Thymus (tissue), 14 donors: ENCODE measurements at places on chromosomes 5 and 9.

DNA sequence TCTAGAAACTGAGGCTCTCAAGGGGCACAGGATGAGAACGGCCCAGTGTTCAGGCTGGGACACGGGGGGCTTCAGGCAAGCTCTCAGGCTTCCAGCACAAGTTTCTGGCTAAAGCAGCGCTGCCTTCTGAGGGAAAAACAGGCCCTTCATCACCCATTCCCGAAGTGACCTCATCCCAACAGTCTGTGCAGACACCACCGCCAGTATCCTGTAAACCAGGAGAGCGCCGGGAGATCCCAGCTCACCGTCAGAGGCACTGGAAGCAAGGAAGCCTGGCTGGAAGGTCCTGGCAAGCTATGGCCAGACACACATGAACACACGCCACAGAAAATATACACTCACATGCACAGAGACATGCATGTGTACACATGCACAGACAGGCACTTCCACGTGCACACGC lies 8.8 kb downstream of the SLC12A7 start:
- no peak overlapping the region for H3K27ac ChIP-seq
- no peak overlapping the region for H3K4me3 ChIP-seq
- DNase-seq: no peak
- H3K27me3 ChIP-seq: no peaks in the 10 kb centered on the region
- peaks cover 10% of the 10 kb centered on the region for H3K36me3 ChIP-seq

- DNase-seq: no peak
- no peaks in the 10 kb centered on the region for H3K36me3 ChIP-seq
- H3K4me1 ChIP-seq: no peaks in the 10 kb centered on the region
- H3K4me3 ChIP-seq: no peak overlapping the region
These were observed 196.6 kb downstream of the PTTG1 start for GRCh38 chr5:160618286-160618685.

GRCh38 chr5:150492621-150493020 lies 15.3 kb upstream of the NDST1 start:
- no peak for DNase-seq
- no peak overlapping the region for H3K27ac ChIP-seq
- no peaks in the 10 kb centered on the region for H3K27me3 ChIP-seq
- peaks cover 20% of the 10 kb centered on the region for H3K4me1 ChIP-seq

GRCh38 chr9:21320465-21320864 lies 14.7 kb downstream of the KLHL9 start:
- no peaks in the 10 kb centered on the region for H3K4me1 ChIP-seq
- peaks cover 6% of the 10 kb centered on the region for H3K36me3 ChIP-seq
- H3K4me3 ChIP-seq: no peak overlapping the region
- no peak for DNase-seq
- H3K27me3 ChIP-seq: no peaks in the 10 kb centered on the region

- peaks cover 2% of the 10 kb centered on the region for H3K4me1 ChIP-seq
- no peak overlapping the region for H3K4me3 ChIP-seq
- no peak for DNase-seq
- H3K36me3 ChIP-seq: no peaks in the 10 kb centered on the region
- H3K27ac ChIP-seq: no peak overlapping the region
These were observed 3.8 kb downstream of the RFX3 start for GRCh38 chr9:3521966-3522365.

- no peak for DNase-seq
- no peaks in the 10 kb centered on the region for H3K36me3 ChIP-seq
- peaks cover 2% of the 10 kb centered on the region for H3K27me3 ChIP-seq
- H3K4me1 ChIP-seq: peaks cover 2% of the 10 kb centered on the region
These were observed 4.9 kb downstream of the MARCHF3 start for GRCh38 chr5:127025467-127025866.

- no peaks in the 10 kb centered on the region for H3K36me3 ChIP-seq
- no peaks in the 10 kb centered on the region for H3K4me1 ChIP-seq
- H3K4me3 ChIP-seq: no peak overlapping the region
- no peak overlapping the region for H3K27ac ChIP-seq
- no peaks in the 10 kb centered on the region for H3K27me3 ChIP-seq
These were observed 27.5 kb upstream of the LRRC14B start for GRCh38 chr5:163841-164240.

GRCh38 chr9:129335464-129336129 lies 157.5 kb upstream of the IER5L start:
- peaks cover 21% of the 10 kb centered on the region for H3K27me3 ChIP-seq
- peaks cover 46% of the 10 kb centered on the region for H3K4me1 ChIP-seq
- no peak overlapping the region for H3K4me3 ChIP-seq

- no peak for DNase-seq
- H3K4me1 ChIP-seq: no peaks in the 10 kb centered on the region
- H3K27ac ChIP-seq: no peak overlapping the region
- H3K4me3 ChIP-seq: no peak overlapping the region
- H3K27me3 ChIP-seq: no peaks in the 10 kb centered on the region
- no peaks in the 10 kb centered on the region for H3K36me3 ChIP-seq
These were observed 77.2 kb downstream of the ATP10B start for GRCh38 chr5:160774666-160775315.

DNA sequence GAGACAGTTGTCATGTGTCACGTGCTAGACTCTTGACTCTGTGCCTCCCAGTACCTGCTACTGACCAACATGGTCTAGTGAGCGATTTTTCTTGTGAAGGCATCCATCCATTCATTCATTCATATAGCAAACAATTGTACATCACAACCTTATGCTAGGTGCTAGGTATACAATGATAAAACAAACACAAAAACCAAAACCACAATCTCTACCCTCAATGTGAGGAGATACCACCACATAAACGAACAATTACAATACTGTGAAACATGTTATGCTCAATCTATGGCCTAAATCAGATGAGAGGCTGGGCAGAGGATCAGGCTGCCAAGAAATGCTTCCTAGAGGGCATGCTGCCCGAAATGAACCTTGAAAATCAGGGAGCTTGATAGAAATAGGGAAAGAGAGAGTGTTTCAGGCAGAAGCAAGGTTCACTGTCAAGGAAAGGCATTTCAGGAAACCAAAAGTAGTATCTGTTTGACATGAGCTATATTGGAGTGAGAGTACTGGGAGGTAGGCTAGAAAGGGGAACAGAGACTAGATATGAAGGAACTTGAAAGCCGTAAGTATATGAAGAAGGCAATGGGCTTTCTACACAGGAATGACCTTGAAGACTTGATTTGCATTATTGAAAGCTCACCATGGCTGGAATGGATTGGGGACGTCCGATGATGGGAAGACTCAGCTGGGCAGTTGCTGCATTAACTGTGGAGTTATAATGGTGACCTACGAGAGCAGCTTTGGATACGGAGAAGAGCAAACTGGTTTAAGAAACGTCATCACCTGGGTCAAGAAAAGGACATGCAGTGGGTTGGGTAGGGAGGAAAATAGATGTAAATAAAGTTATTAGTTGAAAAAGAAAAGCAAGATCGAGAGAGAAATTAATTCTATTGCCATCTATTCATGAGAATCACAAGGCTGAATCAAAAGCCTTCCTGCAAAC lies 90.1 kb downstream of the THBS4 start:
- no peak for DNase-seq
- peaks cover 14% of the 10 kb centered on the region for H3K4me1 ChIP-seq
- no peaks in the 10 kb centered on the region for H3K36me3 ChIP-seq

- H3K27me3 ChIP-seq: no peaks in the 10 kb centered on the region
- no peaks in the 10 kb centered on the region for H3K36me3 ChIP-seq
- no peak overlapping the region for H3K27ac ChIP-seq
- DNase-seq: no peak
These were observed 15.9 kb downstream of the CMBL start for GRCh38 chr5:10291692-10292339.

DNA sequence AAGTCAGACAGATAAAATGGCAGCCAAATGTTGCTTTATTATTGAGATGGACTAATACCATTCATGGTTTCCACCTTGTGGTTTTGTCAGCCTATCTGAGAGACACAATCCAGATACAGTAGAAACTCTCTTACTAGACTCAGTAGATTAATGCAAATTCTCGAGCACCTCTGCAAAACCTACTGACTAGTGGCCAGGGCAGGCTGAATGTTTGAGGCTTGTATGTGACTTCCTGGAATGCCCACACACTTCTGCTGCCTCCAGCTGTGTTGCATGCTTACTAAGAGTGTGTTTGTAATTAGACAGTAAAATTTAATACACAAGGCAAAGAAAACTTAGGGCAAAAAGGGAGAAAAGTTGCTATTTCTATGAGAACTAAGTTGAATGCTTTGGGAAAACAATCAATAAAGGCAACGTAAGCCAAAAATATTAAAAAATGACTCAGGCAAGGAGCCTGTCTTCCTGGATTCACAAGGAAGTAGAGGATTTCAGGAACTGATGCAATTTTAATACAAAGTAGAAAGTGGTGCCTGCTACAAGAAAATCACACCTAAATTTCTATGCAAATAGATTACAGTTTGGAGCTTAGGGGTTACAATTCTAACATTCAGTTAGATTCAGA lies 30.2 kb upstream of the CCNG1 start:
- H3K27ac ChIP-seq: no peak overlapping the region
- no peaks in the 10 kb centered on the region for H3K36me3 ChIP-seq
- DNase-seq: no peak
- H3K4me1 ChIP-seq: no peaks in the 10 kb centered on the region

DNA sequence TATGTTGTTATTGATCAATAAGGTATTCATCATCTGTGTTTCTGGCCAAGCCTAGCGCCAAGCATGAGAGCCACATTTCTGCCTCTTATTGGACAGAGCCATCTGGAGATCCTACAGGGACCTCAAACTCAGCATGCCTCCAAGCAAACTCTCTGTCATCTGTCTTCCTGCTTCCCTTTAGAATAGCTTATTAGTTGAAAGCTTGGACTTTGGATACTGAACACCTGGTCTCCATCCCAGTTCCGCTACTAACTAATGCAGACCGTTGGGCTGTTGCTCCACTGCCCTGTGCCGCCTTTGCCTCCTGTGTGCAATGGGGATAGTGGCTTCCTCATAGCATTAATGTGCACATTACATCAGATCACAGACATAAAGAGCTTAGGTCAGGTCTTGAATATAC lies 65.5 kb downstream of the MAP1B start:
- H3K36me3 ChIP-seq: no peaks in the 10 kb centered on the region
- no peak overlapping the region for H3K27ac ChIP-seq
- H3K4me1 ChIP-seq: no peaks in the 10 kb centered on the region
- no peak for DNase-seq

GRCh38 chr5:115289104-115289503 lies 7.3 kb downstream of the CCDC112 start:
- H3K27me3 ChIP-seq: no peaks in the 10 kb centered on the region
- no peaks in the 10 kb centered on the region for H3K4me1 ChIP-seq
- H3K36me3 ChIP-seq: no peaks in the 10 kb centered on the region
- H3K27ac ChIP-seq: no peak overlapping the region
- H3K4me3 ChIP-seq: no peak overlapping the region

DNA sequence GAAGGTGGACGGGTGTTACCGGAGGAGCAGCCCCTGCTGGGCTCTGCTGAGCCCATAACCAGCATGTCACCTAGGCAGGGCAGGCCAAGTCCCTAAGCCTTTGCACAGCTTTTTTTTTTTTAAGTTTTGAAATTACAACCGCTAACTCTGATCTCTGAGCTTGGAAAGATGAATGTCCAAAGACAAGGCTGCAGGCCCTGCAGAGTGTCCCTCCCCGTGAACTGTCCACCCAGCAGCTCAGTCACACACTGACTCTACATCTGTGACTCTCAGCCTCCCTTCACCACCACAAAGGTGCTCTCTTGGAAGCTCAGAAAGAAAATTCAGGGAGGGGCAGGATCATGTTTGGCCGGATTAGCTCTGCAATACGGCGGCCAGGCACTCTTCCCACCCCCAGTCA lies 119.0 kb upstream of the PPP1R26 start:
- no peaks in the 10 kb centered on the region for H3K36me3 ChIP-seq
- H3K27me3 ChIP-seq: no peaks in the 10 kb centered on the region
- H3K4me1 ChIP-seq: no peaks in the 10 kb centered on the region
- no peak for DNase-seq

DNA sequence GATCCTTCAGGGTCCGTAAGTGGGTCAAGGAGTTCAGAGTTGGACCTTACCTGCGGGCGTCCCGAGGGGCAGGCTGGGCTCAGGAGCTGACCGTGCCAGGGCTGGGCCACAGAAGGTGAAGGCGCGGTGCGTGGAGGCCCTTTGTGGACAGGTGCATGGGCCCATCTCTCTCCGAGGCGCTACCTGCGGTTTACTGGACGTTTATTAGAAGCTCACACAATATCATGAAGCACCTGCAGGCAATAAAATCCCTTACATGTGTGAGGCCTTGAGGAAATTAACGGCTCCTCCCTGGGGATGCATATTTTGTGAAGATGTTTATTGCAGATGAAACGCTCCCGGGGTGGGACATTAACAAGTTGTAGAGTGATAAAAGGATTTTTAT lies 79.8 kb upstream of the LMX1B start:
- no peaks in the 10 kb centered on the region for H3K36me3 ChIP-seq
- no peak overlapping the region for H3K4me3 ChIP-seq
- H3K27me3 ChIP-seq: no peaks in the 10 kb centered on the region
- no peak overlapping the region for H3K27ac ChIP-seq
- no peaks in the 10 kb centered on the region for H3K4me1 ChIP-seq

DNA sequence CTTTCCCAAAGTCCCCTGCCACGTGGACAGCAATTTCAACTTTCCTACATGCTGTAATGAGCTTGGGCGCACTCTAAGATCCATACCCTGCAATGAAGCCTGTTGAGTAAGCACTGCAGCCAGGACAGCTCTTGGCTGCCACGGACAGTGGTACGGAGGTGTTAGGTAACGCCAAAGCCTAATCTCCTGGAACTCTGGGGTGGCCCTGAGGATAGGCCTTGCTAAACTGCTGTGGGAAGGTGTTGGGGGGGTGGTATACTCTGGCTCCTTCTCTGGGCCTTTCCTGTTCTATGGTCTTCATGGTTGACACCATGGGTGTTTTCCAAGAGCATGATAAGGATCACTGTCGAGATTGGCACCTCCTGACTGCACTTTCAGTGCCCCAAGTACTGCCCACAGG lies 66.4 kb upstream of the PITX1 start:
- no peak overlapping the region for H3K27ac ChIP-seq
- H3K4me1 ChIP-seq: no peaks in the 10 kb centered on the region
- H3K27me3 ChIP-seq: no peaks in the 10 kb centered on the region
- no peak for DNase-seq
- H3K4me3 ChIP-seq: no peak overlapping the region

DNA sequence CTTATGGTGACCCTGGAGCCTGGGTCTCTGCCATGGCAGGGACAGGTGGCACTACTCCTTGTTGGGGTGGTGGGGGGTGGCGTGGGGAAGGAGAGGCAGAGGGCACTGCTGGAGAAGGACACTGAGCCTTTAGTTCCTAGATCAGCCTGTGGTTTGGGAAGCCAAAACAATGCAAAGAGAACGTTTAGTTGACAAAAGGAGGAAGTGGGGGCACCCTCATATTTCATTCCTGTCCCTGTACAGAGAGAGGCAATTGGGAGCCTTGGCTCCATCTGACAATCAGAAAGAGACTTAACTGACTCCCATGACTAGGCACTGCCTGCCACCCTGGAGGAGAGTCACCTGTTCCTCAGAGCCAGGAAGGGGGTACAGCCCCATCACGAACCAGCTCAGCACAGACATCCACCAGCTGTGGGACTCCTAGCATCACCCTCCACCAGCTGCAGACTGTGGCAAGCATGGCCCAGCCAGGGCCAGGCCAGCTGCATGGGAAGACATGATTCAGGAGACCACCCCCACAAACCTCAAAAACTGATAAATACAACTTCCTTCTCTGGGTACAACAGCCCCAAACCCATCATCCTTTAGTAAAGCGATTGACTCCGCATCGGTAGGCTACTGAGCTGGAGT lies 257.5 kb downstream of the HSPA4 start:
- H3K36me3 ChIP-seq: no peaks in the 10 kb centered on the region
- H3K27ac ChIP-seq: no peak overlapping the region
- no peaks in the 10 kb centered on the region for H3K27me3 ChIP-seq
- peaks cover 8% of the 10 kb centered on the region for H3K4me1 ChIP-seq
- DNase-seq: peak; percentile 58
